ENCODE measurements at places on chromosomes 11 and 22.

- DNase-seq = no peak
Measured at GRCh38 chr11:121143921-121144320, 42.9 kb downstream of the TECTA start.

GRCh38 chr11:75474878-75475766 is 42.1 kb upstream of the KLHL35 start:
- no peak for DNase-seq

GRCh38 chr22:38218661-38219622 is 17.1 kb downstream of the MAFF start:
- DNase-seq = no peak

DNA sequence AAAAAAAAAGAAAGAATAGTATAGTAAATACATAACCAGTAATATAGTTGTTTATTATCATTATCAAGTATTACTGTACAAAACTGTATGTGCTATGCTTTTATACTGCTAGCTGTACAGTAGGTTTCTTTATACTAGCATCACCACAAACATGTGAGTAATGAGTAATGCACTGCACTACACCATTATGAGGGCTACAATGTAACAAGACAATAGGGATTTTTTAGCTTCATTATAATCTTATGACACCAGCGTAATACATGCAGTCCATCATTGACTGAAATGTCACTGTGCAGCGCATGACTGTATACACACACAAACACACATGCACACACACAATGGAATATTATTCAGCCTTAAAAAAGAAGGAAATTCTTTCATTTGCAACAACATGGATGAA is 111.5 kb upstream of the ZBED5 start:
- no peak for DNase-seq

DNA sequence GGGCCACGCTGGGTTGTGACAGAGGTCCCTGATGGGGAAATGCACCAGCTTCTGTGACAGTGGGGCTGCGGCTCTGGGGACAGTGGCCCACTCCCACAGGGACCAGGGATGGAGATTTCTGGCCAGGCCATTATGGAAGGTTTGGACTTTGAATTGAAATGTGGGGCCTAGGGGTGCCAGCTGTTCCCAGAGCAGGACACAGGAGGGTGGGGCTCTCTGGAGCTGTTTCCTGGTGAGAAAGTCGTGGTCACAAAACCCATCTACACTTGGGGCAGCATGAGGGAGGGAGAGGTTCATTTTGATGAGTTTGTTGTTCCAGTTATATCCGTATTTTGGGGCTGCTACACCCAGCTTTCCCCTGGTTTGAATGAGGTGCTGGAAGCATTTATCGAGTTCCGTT is 52.2 kb downstream of the LRP5 start:
- no peak for DNase-seq

All from esophagus squamous epithelium (tissue), 5 donors.